ENCODE measurements at places on chromosomes 2 and 18.
A peak's percentile ranks its signal among the peaks of the same experiment; 100 is the strongest.

DNA sequence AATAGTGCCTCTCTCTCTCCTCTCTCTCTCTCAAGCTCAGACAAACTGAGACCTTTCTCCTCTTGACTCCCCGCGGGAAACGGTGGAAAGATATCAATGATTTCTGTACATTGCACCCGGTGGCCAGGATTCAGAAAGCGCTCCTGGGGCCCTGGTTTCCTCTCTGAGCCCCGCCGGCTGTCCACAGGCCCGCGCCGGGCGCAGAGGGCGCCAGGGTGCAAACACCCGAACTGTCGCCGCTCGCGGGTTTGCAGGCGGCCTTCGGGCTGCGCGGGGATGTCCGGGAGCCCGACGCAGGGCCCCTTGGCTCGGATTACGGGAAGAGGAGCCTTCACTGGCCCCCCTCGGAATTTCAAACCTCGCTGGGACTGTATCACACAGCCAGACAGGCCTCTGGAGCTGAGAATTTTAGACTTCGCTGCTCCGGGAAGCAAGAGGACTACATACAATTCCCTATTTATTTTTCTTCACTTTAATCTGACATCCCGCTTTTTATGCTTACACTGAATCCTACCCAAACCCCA lies 5.2 kb upstream of the EN1 start:
- DNase-seq: no peak

DNA sequence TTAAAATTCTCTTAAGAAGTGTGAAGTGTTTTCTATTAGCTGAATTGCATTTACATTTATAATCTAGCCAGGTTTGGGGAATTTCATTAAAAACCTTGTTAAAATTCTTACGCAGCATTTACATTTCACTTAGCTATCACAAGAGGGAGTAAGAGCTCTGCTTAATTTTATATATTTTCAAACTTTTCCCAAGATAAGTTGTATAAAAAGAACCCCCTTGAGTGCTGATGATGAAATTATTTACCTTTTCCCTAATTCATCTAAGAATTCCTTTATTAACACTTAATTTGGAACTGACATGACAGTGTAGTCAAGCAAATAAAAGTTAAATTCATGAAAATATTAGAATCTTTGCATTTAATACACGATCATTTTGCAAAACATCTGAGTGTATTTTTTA lies 54.2 kb upstream of the ZSWIM2 start:
- DNase-seq: no peak

DNA sequence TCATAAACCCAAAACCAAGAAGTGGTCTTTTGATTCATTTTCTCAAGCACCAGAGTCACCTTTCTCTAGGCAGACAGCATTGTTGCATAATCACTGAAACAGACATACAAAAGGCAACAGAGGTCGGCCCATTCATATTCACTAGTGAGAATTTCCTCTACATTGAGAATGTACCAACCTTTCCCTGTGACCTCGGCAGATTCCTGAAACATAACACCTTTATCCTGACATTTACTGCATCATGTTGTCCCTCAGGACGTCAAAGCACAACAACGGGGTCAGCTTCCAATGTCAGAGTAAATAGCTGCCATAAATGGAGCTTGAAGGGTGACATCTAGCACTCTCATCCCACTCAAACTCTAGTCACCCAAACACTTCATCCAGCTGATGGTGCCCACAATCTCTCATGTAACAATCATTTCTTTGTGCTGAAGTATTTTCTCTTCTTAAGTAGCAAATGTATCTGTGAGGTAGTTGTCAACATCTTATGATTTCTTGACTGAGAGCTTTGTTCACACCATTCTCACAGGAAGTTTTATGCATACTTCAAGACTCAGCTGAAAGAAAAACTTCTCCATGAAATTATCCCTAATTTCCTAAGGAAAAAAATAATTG lies 802.6 kb upstream of the CHAC2 start:
- no peak for DNase-seq

- DNase-seq: no peak
Measured at GRCh38 chr2:238654479-238655197, 193.2 kb upstream of the TWIST2 start.

DNA sequence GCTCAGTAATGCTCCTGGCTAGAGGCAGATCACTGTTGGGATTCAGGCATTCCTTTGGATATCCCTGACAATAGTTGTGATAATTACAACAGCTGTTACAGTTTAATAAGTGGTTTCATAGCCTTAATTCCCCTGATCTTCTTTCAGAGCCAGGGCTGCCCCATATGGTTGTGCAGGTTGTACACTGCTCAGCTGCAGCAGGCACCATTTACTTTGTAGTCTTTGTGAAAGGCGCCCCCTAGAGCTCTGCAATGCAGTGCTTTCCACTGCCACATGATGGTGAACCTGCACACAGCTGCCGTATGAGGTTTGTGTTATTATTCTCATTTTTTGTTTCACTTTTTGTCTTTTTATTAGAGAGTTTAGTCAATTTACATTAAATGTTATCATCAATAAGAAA lies 239.1 kb downstream of the KCNS3 start:
- DNase-seq: no peak

GRCh38 chr2:72973566-72974435 lies 56.5 kb downstream of the EMX1 start:
- peak; percentile 26 for DNase-seq

DNA sequence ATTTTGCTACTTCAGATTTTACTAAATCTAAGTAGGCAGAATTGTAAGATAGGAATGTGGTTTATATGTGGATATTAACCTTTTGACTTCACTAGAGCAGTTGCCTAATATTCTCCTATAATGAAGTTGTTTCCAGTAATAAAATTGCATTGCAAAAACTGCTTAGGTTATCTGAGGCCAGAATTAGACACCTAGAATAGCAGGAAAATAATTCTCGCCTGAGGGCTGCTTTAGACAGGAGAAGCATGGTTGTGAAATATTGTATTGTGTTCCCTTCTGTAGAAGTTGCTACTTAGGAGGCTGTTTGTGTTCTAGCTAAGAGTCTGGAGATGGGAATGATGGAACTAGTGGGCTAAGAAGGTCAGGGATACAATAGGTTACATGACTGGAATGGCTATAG lies 146.3 kb downstream of the PLCL1 start:
- no peak for DNase-seq

DNA sequence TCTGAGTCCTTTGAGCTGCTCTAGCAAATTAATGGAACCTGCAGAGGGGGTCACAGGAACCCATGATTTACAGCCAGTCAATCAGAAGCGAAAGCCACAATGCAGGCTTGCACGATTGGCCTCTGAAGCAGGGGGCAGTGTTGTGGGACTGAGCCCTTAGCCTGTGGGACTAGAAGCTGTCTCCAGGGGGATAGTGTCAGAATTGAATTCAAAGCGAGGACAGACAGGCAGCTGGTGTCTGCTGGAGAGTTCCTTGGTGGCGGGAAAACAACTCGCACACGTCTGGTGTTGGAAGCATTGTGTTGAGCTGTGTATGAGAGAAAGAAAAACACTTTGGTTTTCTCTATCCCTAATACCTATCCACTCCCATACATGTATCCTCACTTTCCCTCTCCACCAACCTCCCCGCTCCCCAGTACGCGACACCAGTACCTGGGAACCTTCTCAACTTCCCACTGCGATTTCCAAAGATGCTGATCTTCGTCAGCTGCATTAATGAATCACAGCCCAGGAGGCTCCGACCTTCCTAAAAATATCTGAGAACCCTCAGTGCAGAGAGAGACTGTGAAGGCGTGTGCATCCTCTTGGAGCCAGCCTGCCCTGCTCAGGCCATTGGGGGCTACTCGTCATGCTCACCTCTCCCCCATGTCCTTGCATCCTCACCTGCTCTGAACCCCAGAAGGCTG lies 88.2 kb downstream of the HS1BP3 start:
- DNase-seq: no peak

DNA sequence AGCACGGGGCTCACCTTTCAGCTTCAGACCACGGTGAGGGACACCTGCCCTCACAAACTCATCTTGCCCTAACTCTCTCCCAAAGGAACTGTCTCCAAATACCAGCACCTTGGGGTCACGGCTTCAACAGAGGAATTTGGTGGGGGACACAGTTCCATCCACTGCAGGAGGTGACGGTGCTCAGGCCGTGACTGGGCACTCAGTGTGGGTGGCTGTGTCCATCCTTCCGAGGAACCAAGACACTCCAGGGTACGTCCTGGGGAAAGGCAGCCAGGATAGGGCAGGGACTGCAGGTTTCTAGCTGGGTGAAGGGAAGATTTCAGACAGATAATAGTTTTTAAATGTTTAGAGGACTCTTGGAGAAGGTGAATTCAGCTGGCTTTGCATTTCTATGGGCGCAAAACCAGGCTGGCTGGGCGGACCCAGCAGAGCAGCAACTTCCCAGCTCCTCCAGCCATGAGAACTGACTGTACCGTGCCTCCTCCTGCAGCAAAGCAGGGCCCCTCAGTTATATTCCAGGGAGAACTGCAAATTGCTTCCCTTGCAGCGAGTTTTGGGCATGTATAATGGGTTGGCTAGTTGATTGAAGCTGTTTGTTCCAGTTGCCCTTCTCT lies 23.9 kb upstream of the ALLC start:
- DNase-seq: no peak

GRCh38 chr2:217789736-217790181 lies 213.0 kb downstream of the TNS1 start:
- no peak for DNase-seq

- DNase-seq: no peak
Measured at GRCh38 chr2:45648636-45649035, 2.8 kb upstream of the PRKCE start.

DNA sequence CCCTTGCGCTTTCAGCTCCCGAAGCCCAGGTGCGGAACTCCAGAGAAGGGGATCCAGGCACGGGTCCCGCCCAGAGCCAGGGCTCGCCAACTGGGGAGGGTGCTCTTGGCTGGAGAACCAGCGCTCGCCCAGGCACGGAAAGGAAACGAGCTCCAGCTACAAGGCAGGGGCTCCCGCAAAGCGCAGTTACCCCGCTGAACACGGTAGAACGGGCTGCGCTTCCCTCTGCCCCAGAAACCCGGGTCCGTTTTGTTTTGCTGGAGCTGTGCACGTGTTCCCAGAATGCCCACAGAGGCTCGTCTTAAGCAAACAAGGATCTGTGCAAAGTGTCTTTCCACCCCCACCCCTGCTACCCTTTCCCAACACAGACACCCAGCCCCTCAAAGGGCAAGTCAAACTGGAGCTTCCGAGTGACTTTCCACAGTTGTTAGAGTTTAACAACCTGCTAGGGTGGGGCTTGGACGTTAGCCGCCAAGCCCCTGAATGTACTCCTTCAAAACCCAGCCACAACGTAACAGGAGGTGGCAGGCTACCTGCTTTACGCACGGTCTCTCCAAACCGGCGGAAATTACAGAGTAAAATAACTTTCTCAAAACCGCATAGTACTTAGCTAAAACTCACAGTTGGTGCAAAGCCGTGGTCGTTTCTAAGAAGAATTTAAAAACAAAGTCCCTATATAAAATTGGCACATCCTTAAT lies 775 bp downstream of the RNF125 start:
- DNase-seq: peak; percentile 43

- no peak for DNase-seq
Measured at GRCh38 chr2:200765995-200766660, 45.6 kb upstream of the BZW1 start.

DNA sequence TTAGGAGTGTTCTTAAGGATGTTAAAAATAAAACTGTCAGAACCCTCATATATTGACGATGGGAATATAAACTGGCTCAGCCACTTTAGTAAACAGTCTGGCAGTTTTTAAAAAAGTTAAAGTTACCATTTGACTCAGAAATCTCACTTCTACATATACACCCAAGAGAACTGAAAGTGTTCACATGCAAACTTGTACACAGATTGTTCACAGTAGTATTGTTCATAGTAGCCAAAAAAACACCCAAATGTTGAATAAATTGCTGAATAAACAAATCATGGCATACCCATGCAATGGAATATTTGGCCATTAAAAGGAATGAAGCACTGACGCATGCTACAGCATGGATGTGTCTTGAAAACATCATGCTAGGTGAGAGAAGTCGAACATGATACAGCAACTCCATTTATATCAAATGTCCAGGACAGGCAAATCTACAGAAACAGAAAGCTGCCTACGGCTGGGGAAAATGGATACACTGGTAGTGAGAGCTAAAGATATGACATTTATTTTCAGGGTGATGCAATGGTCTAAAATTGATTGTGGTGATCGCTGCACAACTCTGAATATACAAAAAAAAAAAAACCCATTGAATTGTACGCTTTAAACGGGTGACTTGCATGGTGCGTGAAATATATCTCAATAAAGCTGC lies 10.1 kb downstream of the RPL31 start:
- DNase-seq: no peak

DNA sequence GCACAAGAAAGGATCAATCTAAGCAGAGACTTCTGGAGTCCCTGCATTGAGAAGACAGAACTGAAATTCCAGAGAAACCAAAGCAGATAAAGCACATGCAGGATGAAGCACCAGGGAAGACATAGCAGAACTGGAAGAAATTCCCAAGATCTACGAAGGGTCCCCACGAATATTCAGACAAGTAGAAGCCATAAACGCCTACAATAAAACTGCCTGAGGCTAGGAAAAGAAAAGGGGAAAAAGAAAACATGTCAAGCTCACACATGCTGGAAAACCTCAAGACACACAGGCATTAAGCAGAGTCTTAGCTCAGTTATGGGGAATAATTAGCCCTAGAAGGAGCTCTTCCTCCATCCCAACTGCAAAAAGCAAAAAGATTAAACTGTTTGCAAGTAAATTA lies 171.2 kb downstream of the NBAS start:
- no peak for DNase-seq

GRCh38 chr2:64105670-64106461 lies 38.4 kb downstream of the PELI1 start:
- no peak for DNase-seq

- DNase-seq: no peak
Measured at GRCh38 chr2:240958366-240959213, 39.8 kb upstream of the SNED1 start.

DNA sequence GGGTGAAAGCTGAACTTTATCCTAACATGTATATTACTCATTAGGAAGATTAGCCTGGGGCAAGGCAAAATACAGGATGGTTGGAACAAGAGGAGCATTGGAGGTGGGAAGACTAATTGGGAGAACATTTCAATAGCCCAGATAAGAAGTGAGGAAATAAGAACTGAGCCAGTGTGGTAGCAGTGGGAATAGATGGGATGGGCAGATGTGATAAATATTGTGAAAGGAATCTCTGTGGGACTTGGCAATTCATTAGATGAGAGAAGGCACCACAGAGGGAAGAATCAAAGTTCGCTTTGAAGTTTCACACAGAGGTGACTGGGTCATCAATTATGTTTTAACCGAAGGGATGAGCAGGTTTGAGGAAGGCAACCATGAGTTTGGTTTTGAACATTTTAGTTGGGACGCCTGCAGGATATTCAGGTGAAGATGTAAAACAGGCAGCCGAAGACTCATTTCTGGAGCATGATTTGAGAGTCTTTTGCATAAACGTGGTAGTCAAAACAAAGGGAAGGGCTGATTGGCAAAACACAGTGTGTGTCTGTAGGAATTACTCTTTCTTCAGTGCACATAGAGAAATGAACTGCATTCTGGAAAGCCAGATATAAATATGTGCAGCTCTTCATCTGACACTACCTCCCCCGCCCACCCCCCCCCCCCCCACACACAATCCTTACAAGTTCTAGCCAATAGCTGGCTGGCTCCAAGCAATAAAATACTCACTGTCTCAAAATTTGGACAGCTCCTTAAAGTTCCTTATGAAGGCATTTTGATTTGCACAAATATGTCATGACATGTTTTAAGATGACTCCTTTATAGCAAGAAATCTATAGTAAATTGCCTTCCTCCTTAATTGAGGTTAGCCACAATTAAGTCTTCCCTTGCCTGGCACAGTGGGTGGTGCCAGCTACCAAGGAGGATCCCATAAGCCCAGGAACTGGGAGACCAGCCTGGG lies 1.9 kb upstream of the SLC1A4 start:
- no peak for DNase-seq

- no peak for DNase-seq
Measured at GRCh38 chr2:196696423-196697079, 57.0 kb downstream of the CCDC150 start.

- no peak for DNase-seq
Measured at GRCh38 chr2:124875627-124876244, 850.6 kb downstream of the CNTNAP5 start.
